ENCODE measurements at places on chromosomes 2 and 18.

DNA sequence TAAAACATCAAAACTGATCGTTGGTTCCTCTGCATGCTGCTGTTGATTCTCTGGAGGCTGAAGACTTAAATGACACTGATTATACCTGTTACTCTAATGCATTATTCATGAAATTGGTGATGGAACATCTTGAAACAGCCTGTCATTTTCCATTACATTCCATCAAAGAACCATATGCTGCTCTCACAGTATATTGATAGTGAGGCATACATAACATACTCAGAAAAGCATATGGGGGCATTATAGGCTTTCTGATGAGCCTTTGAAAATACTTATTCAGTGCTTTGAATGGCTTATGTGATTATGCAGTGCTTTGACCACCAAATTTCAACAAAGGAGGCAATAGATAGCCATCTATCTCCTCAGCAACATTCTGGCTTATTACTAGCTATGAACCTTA lies 392.1 kb downstream of the CDH19 start:
- DNase-seq = no peak

GRCh38 chr2:235694721-235695601 lies 201.1 kb downstream of the AGAP1 start:
- DNase-seq = no peak

- DNase-seq = no peak
Observed at GRCh38 chr2:134002391-134002790, 251.5 kb upstream of the MGAT5 start.

DNA sequence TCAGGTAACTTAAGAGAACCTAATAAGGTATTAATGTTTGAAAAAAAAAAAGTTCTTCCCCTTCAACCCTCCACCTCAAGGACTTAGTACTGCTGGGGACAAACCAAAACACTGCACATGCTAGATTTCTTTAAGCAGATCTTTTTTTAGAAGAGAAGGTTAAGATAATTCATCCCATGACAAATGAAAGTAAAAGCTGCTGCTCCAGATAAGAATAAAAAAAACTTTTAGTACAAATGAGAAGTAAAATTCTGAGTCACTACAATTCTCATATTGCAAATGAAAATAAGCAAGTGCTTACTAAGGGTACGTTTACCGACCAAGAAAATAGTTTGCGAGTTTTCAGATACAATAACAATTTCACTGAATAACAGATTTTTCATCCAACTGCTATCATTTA lies 8.9 kb downstream of the STAM2 start:
- DNase-seq = no peak

- no peak for DNase-seq
Observed at GRCh38 chr18:3449512-3450011, 410 bp upstream of the TGIF1 start.

DNA sequence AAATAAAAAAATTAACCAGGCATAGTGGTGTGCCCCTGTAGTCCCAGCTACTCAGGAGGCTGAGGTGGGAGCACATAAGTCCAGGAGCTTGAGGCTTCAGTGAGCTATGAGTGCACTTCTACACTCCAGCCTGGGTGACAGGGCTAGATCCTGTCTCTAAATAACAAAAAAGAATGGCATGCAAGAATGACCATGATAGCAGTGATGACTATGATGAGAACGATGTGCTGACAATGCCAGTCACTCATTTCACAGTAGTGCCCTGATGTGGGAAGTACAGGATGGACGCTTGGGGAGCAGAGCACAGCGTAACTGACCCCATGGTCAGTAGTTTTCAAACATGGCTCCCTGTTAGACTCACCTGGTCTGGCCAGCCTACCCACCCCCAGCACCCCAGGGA lies 139.1 kb downstream of the VAPA start:
- no peak for DNase-seq

- no peak for DNase-seq
Observed at GRCh38 chr18:56807901-56808300, 156.7 kb downstream of the WDR7 start.

DNA sequence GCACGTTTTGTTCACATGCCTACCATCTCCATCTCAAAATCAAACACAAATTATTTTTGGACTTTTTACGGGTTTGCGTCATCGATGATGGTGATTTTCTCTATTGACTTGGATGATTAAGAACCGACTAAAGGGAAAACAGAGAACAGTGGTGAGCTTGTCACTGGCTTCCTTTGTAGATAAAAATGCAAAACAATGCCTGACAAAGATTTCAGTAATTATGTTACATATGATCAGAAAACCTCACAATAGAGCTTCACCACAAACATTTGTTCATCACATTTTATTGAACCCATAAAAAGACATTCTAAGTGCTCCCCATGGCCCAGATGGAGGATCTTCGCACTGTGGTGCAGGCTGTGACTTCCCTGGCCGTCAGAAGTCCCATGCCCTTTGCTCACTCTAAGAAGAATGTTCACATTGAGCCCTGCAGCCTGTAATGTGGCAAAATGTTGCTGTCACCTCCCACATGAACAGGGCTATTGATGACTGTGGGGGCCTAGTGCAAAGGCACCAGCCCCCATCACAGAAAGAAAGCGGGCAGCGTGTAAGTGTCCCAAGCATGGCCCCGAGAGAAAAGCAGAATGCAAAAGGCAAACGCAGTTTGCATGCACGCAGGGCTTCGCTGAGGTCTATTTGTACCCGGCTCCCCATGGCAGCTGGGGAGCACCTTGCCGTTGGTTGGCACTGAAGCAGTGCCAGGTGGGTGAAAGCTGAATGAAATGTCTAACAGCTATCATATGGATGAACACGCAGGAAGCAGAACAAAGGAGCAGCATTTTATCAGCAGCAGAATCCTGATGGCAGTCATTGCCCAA lies 60.6 kb downstream of the BCL2 start:
- DNase-seq = no peak

DNA sequence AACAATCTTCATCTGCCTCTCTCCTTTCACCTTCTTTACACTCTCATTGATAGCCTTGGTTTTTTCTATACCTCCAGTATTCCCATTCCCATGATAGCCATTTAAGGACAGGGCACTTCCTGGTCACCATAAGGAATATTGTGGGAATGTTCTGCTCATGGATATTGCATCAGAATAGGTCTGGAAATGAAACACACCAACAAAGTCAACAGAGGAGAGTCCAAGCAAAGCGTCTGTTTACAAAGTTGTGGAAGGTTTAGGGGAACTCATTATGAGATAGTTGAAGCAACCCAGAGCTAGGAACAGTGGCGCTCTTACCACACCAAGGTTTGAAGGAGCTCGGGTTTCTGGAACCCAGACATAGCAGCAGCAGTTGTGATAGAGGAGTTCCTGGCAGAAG lies 150.3 kb upstream of the TNP1 start:
- DNase-seq = no peak

DNA sequence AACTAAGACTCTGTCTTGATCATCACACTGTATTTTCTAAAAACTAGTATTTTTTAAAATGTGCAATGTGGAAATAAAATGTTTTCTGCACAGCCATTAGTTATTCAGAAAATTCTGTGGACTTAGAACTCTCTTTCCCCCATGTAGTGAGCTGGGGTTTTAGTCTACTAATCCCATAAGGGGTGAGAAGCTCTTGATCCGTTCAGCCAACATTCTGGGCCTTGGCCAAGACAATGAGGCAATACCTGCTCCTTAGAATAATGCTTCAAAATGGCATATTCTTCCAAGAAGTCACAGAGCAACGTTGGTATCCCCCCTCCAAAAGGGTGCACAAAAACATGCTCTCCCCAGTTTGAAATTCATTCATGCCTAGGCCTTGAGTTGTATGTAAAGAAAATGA lies 4.0 kb downstream of the REEP1 start:
- no peak for DNase-seq

GRCh38 chr2:178225006-178225805 lies 30.9 kb downstream of the OSBPL6 start:
- no peak for DNase-seq

DNA sequence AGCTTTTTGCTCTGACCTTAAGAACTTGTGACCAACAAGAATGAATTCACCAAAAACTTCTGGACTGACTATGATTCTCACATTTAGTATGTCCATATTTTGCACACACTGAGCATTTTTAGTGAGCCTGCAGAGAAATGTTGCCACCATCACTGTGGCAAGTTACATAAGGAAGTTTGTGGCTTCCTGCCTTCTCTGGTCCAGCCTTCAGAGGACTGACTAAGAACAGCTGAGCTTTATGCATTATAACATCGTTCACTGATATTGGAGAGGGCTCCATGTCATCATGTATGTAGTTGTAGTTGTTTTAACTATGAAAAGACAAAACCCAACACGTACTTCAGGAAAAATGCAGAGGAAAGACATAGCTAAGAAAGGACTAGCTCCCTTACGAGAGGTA lies 218.0 kb upstream of the CRIM1 start:
- DNase-seq = no peak

- DNase-seq = no peak
Observed at GRCh38 chr2:178074123-178075005, 1.8 kb upstream of the PDE11A start.

GRCh38 chr2:162579986-162580385 lies 236.1 kb downstream of the GCA start:
- no peak for DNase-seq

GRCh38 chr2:232688201-232688600 lies 8.9 kb upstream of the GIGYF2 start:
- DNase-seq = no peak

DNA sequence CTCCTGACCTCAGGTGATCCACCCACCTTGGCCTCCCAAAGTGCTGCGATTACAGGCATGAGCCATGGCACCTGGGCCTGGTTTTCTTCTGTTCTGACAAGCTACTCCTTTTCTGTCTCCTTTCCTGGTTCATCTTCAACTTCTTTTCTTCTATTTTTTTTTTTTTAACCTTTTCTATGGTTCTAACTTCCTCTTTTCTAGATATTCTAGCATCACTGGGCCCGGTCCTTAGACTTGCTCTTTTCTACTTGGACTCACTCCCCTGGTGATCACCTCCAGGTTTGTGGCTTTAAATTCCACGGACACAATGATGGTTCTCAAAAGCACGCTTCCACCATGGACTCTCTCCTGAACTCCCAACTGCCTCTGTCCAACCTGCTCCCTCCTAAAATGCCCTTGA lies 2.0 kb downstream of the EIF2AK2 start:
- DNase-seq = no peak

GRCh38 chr2:240374085-240374907 lies 61.2 kb upstream of the GPC1 start:
- no peak for DNase-seq

DNA sequence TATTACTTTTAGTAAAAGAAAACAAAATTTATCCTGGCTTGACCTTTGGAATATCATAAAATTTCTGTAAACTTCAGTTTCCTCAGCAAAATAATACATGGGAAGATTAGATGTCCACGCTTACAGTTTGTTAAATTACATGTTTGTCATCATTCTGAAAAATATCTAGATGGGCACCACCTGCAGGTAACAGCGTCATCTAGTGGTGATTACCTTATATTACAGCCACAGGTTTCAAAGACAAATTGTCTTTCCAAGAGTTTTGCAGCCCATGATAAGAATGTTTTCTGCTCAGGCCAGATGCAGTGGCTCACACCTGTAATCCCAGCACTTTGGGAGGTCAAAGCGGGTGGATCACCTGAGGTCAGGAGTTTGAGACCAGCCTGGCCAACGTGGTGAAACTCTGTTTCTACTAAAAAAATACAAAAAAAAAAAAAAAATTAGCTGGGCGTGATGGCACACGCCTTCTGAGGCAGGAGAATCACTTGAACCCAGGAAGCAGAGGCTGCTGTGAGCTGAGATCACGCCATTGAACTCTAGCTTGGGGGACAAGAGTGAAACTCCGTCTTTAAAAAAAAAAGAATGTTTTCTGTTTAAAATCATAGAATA lies 96.3 kb upstream of the RASGRP3 start:
- no peak for DNase-seq

- DNase-seq = no peak
Observed at GRCh38 chr2:125471963-125472362, 1184.0 kb upstream of the GYPC start.

DNA sequence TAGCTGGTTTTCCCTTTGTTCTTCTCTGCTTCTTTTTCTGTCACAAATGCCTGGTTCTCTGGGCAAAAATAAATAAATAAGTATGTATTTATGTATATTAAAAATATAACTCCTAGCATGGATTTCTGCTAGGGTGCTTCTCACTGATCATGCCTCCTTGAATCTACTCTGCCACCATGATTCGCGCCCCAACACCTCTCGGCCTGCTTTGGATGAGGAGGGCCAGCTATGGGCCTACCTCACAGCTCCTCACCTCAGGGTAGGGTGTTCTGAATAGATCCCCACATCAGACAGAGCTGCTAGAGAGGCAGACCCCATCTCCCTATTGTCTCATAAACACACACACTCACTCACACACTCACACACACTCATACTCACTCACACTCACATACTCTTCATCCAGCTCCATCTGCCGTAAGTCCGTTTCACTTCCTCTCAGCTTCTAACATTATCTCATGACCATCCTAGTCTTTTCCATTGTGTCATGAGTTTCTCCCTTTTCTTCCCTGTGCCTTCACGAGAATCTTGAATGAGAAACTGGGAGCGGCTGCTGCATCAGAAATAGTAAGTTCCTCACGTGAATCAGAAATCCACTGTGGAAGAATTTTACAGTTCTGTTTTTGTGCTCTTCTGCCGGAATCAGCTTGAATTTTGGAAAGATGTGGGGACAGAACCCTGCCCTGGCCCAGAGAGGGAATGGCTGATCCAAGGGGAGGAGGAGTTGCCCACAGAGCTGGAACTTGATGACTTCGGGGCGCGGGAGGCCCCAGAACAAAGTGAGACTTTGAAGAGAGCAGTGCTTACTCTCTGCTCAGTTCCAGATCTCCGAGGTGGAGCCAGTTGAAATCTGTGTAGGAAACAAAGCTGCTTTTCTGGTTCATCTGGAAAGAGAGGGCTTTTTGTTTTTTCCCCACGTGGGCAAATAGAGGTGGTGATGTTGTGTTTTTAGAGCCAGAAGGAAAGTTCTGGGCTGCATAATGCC lies 20.9 kb downstream of the ANXA4 start:
- DNase-seq = no peak

- no peak for DNase-seq
Observed at GRCh38 chr18:77248873-77249568, 627 bp upstream of the GALR1 start.

GRCh38 chr18:42155024-42155423 lies 200.0 kb downstream of the PIK3C3 start:
- DNase-seq = no peak

DNA sequence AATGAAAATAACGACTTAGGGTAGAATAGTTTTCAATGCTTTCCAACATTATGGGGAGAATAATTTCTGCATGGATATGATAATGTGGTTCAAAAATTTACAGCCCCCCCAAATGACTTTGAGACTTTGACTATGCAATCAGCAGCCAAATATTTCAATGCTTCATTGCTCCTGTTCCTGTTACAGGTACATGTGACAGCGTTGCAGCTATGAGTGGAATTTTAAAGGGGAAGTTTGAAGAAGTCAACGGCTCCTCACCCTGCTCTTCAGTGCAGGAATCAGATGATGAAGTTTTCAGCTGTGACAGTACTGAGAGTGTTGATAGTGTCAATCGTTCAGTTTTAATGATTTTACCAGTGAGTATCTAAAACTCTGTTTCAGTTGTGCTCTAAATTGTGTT lies 25.1 kb downstream of the CSRNP3 start:
- DNase-seq = no peak

DNA sequence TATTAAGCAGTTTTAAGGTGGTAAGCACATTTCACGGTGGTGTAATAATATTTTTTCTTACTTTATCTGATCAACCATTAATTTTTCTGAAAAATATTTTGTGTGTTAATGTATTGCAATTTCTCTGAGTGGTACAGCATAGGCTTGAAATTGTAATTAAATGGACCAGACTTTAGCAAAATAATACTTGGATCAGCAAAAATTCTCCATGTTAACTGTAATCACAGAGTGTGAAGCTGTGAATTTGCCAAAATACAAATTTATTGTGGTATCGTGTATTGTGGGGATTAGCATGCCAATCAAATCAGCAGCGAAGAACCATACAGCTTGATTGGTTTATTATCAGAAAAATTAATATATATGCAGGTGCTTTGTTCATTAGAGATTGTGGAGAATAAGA lies 1088.9 kb upstream of the GYPC start:
- no peak for DNase-seq

Measured in effector memory CD4-positive, alpha-beta T cell (primary cell).